ENCODE measurements at places on chromosomes 5 and 9.

GRCh38 chr9:98450496-98450895 lies 195.0 kb upstream of the TBC1D2 start:
- no peak for DNase-seq

DNA sequence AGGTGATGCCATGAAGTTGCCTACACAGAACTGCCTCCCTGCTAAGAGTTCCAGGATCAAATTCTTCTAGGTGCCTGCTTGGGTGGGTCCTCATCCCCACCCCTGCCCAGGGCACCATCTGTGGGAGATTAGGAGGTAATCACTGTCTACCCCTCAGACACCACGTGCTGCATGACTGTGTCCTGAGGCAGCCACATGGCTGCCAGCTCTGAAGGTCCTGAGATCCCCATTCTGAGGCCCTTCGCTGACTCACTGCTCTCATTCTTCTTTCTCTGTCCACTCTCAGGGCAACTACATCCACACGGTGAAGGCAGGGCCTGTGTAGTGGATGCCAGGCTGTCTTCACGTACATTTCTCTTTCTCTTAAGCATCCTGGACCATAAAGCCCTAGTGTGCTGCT lies 222.9 kb upstream of the ANKRD55 start:
- no peak for DNase-seq

GRCh38 chr5:85049020-85049419 lies 664.3 kb upstream of the EDIL3 start:
- DNase-seq: peak; percentile 71

DNA sequence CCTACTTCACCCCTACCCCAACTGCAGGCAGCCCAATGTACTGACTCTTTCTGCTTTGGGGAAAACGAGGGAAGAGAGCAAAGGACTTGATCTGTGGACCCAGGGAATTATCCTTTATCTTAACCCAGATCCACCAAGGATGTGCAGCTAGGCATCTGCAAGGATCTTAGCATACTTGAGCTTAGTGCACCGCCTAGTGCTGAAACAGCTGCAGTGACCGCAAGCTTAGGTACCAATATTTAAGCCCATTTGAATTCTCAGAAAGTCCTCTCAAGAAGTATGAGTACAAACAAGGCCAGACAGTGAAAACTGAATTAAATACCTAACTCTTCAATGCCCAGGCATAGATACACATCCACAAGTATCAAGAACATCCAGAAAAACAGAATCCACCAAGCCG lies 576.7 kb upstream of the ADAMTS16 start:
- peak; percentile 57 for DNase-seq

- DNase-seq: no peak
These were observed 17.6 kb upstream of the NANS start for GRCh38 chr9:98038958-98039357.

- DNase-seq: no peak
These were observed 42.4 kb downstream of the STX17 start for GRCh38 chr9:99948896-99949295.

GRCh38 chr5:126364206-126364902 lies 58.9 kb upstream of the GRAMD2B start:
- DNase-seq: no peak

DNA sequence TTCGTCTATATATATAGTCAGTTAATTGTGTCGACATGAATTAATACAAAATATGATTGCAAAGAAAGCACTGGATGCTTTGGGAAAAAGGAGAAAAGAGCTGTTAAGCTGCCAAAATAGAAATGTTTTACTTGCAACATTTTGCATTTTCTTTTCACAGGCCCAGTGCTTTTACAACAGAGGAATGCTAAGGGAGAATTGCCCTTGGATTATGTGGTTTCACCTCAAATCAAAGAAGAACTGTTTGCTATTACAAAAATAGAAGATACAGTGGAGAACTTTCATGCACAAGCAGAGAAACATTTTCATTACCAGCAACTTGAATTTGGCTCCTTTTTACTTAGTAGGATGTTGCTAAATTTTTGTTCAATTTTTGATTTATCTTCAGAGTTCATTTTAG lies 76.2 kb downstream of the SLF1 start:
- no peak for DNase-seq

DNA sequence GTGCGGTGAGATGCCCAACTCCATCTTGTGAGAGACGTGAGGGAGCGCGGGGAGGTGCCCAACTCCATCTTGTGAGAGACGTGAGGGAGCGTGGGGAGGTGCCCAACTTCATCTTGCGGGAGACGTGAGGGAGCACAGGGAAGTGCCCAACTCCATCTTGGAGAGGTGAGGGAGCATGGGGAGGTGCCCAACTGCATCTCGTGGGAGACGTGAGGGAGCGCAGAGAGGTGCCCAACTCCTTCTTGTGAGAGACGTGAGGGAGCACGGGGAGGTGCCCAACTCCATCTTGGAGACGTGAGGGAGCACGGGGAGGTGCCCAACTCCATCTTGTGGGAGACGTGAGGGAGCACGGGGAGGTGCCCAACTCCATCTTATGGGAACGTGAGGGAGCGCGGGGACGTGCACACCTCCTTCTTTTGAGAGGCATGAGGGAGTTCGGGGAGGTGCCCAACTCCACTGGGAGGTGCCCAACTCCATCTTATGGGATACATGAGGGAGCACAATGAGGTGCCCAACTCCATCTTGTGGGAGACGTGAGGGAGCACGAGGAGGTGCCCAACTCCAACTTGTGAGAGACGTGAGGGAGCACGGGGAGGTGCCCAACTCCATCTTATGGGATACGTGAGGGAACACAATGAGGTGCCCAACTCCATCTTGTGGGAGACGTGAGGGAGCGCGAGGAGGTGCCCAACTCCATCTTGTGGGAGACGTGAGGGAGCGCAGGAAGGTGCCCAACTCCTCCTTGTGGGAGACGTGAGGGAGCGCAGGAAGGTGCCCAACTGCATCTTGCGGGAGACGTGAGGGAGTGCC lies 235.4 kb downstream of the CACNA1B start:
- no peak for DNase-seq

- no peak for DNase-seq
These were observed 19.8 kb downstream of the PTGES start for GRCh38 chr9:129732946-129733631.

GRCh38 chr9:128825923-128826700 lies 3.5 kb downstream of the SPOUT1 start:
- no peak for DNase-seq

GRCh38 chr9:71571186-71571585 lies 197.1 kb downstream of the CEMIP2 start:
- no peak for DNase-seq

GRCh38 chr5:132915681-132916080 lies 42.2 kb downstream of the LEAP2 start:
- no peak for DNase-seq

GRCh38 chr9:87868175-87868574 lies 14.5 kb upstream of the SPATA31E1 start:
- no peak for DNase-seq

- DNase-seq: no peak
These were observed 13.0 kb upstream of the ASS1 start for GRCh38 chr9:130431536-130432303.

- DNase-seq: no peak
These were observed 112.3 kb downstream of the SMARCA2 start for GRCh38 chr9:2127486-2127885.

DNA sequence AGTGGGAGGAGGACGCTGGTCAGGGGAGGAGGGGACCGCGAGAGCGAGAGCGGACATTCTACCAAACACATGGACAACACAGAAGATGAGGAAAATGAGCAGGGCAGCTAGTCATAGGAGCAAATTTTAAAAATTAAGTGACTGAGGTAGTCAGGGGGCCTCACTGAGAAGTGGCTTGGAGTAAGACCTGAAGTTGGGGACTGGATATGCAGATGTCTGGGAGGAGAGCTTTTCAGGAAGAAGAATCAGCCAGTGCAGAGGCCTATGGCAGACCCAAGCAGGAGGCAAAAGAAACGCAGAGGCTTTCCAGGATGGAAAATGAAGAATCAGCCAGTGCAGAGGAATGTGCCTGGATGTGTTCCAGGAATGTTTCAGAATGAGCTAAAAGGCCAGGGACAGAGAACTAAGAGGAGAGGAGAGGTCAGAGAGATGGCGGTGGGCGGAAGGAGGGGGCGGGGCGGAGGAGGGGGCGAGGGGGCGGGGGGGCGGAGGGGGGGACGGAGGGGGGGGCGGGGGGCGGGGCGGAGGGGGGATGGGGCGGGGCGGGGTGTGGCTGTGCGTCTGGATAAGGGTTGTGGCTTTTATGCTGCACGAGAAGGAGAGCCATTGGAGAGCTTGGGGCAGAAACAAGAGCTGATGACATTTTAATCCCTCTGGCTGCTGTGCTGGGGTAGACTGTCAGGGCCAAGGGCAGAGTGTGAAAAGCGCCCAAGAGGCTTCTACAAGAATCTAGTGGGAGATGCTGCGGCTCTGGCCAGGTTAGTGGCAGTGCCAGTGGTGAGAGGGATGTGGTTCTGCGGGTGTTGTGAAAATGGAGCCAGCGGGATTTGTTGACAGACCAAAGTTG lies 129.6 kb downstream of the KCNIP1 start:
- peak; percentile 18 for DNase-seq

GRCh38 chr9:84297162-84297821 lies 43.3 kb downstream of the SLC28A3 start:
- DNase-seq: no peak

DNA sequence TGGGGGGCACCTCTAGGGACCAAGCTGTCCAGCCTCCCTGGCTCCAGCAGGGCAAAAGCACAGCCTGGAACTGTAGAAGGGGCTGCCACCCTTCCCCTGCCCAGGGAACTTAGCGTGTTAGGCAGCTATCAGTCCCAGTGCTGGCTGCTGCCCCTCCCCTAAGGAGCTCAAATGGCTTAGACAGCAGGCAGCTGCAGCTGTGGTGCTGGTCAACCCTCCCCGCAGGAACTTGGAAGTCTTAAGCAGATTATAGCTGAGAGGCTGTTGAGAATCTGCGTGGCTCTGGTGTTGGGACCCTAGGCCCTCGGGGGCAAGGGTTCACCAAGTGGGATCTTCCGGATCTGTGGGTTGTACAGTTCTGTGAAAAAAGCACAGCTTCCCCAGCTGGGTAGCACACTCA lies 536.5 kb upstream of the CDH10 start:
- DNase-seq: no peak

DNA sequence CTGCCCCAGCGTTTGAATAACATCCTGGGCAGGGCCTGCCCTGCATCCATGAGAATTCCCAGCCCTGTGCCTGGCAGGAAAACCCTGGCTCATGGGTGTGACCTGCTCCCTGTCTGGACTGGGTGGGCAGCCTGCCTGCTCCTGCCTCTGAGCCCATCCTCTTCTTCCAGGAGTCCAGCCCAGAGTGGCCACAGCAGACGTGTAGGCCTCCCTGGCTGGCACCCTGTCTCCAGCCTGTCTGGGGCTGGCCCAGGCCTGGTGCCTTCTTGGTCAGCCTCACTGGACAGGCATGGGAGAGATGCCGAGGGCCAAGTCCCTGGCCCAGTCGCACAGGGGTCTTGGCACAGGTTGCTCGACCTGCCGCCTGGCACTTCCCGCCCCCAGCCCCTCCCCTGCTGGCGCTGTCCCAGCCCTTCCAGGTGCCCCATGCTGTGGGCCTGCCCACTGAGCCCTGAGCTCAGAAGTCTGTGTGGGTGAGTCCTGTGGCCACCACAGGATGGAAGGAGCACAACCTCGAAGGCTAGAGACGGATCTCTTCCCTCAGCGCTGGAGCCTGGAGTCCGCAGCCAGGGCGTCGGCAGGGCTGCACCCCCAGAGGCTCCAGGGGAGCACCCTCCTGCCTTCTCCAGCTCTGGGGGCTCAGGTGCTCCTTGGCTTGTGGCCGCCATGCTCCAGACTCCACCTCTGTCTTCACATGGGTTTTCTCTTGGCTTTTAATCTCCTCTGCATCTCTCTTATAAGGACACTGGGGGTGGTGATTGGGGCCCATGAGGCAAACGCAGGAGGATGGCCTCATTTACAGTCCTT lies 11.8 kb upstream of the COL5A1 start:
- DNase-seq: no peak

DNA sequence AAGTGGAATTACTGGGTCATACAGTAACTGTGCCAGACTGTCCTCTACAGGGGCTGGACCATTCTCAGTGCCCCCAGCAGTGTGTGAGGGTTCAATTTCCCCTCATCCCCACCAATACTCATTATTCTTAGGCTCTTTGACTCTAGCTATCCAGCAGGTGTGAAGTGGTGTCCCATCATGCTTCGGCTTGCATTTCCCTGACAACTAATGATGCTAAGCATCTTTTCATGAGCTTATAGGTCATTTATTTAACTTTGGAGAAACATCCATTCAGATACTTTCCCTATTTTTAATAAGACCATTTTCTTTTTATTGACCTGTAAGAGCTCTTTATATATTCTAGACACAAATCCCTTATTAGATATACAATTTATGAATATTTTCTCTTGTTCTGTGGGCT lies 63.6 kb downstream of the ADAMTS2 start:
- no peak for DNase-seq

- no peak for DNase-seq
These were observed 33.4 kb upstream of the PTGER4 start for GRCh38 chr5:40646266-40646665.

DNA sequence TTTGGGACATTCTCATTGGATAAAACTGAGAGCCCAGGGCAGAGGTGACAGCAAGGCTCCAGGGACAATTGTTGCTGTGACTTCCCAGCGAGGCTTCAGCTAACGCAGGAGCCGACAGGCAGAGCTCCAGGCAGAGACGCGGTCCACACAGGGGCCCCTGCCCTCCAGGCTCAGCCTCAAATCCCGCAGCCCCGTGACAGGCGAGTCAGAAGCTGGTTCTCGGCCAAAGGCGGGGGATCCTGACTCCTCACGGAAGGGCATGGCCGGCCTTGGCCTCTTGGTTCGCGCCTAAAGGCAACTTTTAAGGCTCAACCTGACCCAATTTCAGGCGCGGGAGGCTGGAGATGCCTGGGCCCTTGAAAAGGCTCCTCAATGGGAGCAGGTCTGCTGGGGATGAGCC lies 21.3 kb downstream of the SLC12A7 start:
- no peak for DNase-seq

DNA sequence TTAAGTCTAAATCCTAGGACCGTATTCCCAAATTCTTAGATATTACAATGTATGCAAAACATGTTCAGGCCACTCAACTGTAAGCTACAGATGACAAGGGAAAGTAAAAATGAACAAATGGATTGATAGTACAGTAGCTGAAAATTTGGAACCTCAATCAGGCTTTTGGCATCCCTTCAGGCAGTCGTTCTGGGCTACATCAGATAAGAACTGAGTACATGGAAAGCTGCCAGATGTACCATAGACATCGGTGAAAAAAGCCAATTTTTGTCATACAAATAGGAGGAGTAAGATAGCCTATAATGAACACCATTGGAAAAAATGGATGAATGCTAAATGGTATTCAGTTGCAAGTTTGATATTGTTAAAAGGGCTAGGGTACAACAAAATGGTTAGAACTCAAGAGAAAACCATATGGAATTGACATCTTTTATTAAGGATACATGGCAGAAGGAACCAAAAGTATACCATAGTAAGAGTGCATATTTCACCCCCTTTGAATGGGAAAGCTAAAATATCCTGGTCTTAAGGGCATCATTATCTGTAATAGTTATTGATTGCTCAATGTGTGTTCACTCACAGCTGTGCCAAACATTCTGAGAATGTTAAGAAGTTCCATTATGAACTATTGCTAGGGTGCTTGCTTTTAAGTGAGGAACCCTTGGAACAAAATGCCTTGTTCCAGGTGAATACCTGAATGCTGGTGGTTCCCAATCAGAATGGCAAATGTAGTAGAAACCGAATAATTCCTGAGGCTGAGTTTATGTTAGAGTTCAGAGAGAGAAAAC lies 86.4 kb downstream of the NR3C1 start:
- peak; percentile 5 for DNase-seq
